ENCODE measurements at places on chromosomes 12 and 14.

DNA sequence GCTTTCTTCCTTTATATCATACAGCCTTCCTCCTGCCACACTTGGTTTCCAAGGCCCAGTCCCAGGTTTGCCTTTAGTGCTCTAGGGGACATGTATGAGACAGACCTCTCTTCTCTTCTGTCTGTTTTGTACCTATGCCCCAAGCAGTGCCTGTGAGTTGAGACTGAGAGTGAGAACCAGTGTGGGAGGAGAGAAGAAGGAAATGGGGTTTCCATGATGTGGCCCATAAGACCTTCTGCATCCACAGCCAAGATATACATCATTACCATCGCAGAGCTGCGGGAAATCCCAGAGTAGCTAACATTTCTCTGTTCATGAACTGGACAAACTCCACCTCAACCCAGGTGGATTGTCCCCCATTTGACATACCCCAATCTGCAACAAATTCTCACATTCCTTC, 2.8 kb downstream of the TESPA1 start:
- DNase-seq: no peak

DNA sequence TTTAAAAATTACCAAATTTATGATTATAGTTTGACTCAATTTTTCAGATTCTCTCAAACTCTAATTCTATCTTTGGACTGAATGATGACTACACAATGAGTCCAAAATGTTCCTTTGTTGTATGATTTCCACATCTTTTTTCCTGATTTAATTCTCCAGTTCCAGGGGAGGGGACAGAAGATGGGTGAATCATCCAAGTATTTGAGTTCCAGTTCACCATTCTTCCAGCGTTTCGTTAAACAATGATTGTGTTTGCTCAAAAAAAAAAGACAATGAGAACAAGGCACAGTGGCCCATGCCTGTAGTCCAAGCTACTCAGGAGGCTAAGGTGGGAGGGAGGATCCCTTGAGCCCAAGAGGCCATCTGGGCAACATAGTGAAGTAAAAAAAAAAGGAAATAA, 23.8 kb downstream of the BAZ1A start:
- DNase-seq: peak; percentile 15

- DNase-seq: no peak
Measured at GRCh38 chr12:78636231-78636855, 228.2 kb upstream of the SYT1 start.

DNA sequence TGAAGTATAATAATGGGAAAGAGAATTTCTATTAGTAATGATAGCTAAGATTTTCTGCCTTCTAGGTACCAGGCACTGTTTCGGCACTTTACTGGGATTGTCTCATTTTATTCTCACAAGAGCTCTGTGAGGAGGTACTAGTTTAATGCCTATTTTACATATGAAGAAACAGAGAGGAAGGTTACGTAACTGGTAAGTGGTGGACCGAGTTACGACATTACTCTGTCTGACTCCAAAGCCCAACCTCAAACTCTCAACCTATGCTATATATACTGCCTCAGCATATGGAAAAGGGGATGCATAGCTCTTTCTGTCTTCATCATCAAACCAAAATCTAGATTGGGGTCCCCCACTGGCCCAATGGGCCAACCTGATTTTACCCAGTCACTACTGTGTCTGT, 133.5 kb downstream of the KTN1 start:
- no peak for DNase-seq

- DNase-seq: no peak
Measured at GRCh38 chr12:121428883-121429282, 29.0 kb downstream of the RNF34 start.

DNA sequence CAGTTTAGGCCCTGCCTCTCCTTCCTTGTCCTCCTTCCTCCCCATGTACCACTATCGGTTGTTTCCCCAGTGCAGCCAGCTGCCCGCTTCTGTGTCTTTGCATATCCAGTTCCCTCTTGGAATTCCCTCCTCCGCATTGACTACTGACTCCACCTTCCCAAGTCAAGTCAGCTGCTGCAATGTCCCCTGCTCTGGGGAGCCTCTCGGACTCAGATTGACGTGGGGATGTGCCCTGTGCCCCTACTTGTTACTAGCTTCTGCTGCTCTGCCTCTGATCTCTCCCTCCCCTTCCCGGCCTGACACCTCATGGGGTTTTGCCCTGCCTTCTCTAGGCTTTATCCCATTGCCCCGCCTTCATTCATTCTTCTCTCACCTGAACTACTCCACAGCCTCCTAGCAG, 2.1 kb upstream of the CD9 start:
- DNase-seq: no peak

DNA sequence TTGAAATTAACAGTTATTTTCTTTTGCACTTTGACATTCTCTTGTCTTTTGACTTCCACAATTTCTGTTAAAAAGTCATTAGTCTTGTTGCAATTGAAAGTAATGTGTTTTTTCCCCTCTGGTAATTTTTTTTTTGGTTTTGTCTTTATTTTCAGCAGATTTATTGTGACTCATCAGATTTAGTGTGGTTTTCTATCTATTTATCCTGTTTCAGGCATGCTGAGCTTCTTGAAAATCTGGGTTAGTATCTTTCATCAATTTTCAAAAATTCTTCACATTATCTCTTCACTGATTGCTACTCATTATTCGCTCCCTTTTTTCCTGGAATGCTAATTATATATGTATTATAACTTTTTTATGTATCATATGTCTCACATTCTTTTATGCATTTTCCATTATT, 15.3 kb upstream of the NTF3 start:
- no peak for DNase-seq

DNA sequence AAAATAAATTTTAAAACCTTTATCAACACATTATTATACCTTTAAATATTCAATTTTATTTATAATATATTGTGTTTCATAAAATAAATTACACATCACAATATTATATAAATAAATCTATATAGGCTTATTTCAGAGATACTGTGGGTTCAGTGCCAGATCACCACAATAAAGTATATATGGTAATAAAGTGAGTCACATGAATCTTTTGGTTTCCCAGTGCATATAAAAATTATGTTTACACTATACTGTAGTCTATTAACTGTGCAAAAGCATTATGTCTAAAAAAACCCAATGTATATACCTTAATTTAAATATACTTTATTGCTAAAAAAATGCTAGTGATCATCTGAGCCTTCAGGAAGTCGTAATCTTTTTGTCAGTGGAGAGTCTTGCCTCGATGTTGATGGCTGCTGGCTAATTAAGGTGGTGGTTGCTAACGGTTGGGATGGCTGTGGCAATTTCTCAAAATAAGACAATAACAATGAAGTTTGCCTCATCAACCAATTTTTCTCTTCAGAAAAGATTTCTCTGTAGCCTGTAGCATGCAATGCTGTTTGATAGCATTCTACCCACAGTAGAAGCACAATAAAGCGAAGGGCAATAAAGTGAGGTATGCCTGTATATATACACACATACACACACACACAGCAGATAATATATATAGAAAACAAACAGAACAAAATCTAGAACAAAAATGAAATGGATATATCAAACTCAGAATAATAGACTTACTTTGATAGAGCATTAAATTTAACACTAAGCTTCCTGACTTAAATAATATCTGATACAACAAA, 32.4 kb downstream of the CCDC59 start:
- DNase-seq: no peak

- peak; percentile 96 for DNase-seq
Measured at GRCh38 chr12:96237465-96238077, 43.4 kb downstream of the ELK3 start.

DNA sequence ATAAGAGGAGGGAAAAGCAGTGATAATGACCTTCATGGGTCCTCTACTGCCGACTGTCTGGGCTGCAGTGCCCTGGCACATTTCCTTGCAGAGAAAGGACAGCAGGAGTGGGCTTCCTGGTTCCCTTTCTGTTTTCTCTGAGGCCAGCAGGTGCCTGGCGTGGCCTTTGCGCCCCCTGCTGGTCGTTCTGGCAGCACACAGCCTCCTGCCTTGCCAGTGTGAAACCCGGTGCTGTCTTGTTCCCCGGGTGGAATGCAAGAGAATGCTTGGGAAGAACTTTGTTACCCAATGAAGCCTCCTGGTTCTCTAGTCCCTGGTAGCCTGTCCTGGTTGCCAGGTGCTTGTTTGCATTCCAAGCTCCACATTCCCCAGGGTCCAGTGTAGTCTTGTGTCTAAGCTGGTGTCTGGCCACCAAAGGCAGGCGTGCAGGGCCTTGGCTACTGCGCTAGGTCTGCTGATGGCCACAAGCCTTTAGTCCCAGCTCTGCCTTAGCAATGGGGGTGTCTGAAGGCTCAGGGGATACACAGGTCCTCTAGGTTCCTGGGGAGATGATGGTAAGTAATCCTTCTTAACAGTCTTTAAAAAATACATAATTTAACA, 1392.4 kb upstream of the TMEM132C start:
- no peak for DNase-seq

- DNase-seq: no peak
Measured at GRCh38 chr14:68279777-68280233, 460.2 kb downstream of the RAD51B start.

GRCh38 chr14:21498540-21499526, 12.3 kb downstream of the METTL3 start:
- DNase-seq: peak; percentile 55

- DNase-seq: no peak
Measured at GRCh38 chr14:105255021-105255507, 6.7 kb downstream of the BTBD6 start.

DNA sequence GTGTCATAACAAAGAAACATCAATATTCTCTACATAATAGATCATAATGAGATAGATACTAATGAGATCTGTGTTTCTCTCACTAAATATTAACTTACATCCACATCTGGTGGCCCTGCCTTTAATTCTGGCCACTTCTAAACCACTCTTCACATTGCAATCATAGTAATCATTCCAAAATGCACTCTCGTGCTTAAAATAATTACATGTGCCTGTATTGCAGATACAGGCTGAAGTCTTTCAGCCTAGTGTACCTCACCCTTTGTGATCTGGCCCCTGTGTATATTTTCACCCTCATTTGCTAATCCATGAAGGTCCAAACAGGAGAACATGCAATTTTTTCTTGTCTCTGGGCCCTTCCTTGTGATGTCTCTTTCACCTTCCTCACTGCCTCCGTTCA, 108.0 kb downstream of the LIN7A start:
- no peak for DNase-seq

DNA sequence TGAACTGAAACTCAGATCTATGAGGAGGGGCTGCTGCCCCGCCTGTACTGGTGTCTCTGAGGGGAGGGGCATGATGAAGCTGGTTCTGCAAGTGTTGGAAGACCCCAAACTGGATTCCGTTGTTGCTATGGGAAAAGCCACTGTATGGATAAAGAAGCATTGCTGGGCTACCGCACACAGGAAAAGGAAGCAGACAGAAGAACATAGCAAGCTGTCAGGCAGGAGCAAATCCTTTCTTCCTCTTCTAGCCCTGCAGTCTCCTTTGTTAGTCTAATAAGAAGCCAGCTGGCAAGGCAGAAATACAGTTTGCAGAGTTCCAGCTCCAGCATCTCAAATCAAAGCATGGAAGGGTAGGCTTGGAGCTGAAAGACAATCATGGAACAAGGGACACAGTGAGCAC, 26.3 kb upstream of the NR1H4 start:
- DNase-seq: no peak

DNA sequence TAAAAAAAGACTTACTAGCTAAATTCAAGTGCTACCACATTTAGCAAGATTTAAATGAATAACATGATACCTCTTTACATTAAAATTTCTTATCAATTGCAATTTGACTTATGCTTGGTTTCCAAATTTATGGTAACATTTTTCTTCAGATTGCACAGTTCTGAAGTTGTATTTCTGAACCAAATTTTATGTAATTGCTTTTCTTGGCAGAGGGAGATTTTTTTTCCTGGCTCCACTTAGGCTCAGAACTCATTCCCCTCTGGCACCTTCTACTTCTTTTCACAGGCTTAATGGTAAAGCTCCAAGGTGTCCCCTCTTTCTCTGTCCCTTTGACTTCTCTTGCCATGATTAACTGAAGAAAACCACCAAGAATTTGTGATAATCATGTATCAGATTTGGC, 99.8 kb upstream of the TMTC1 start:
- no peak for DNase-seq

DNA sequence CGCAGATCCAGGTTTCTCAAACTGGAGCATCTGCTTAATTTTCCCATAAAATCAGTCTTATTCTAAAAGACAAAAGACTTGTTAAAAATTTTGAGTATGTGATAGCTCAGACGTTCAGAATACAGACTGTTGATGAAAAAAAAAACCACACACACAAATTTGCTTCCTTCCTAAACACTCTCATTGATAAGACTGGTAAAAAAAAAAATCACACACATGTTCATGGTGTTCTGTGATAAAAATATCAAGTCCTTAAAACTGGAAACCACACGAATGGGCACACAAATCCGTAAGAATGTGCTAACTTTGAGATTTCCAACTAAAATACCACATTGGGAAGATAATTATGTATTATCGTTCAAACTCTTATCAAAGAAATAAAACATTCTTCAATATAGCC, 6.7 kb upstream of the ARID4A start:
- no peak for DNase-seq

All from endothelial cell of umbilical vein (primary cell).